RWPE1 (cell line): ENCODE measurements at places on chromosomes 1 and 21.

DNA sequence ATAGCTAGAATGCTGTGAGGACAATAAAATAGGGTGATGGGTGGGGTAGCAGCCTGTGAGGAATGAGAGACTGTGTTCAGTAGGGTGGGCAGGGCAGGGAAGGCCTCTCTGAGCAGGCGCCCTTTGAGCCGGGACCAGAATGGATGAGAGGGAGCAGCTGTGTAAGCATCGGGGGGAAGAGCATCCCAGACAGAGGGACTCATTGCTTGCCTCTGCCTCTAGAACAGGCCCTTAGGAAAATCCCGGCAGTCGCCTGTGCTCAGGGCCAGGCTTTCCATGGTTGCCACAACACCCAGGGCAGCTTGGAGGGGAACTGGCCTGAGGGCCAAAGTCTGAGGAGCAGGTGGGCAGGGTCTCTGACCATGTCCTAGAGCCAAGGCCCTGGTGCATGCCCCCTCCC lies 774 bp downstream of the SLC2A7 start:
- DNase-seq = no peak

DNA sequence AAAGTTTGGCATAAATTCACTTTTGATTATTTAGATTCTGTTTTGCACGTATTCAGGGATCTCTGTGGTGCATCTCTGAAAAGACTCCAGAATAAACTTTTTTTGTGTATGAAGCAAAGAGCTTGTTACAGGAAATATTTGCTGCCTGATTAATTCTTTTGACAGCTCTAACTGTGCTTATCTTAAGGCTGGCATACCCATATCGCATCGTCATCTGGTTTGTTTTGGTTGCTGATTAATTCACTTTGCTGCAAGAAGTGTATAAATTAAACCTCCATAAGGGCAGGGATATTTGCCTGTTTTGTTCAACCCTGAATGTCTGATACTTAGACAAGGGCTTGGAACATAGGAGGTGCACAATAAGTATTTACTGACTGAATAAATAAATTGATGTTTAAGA lies 17.5 kb upstream of the DUSP10 start:
- DNase-seq = no peak

DNA sequence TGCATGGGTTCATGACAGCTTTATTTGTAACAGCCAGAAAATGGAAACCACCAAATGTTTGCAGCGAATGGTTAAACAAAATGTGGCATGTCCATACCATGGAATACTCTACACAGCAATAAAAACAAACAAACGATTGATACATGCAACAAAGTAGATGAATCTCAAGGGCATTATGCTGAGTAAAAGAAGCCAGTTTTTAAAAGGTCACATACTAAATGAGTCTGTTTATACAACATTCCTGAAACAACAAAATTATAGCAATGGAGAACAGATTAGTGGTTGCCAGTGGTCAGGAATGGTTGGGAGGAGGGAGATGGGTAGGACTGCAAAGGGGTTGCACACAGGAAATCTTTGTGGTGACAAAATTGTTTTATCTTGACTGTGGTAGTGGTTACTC lies 202.4 kb upstream of the UBE2U start:
- no peak for DNase-seq

DNA sequence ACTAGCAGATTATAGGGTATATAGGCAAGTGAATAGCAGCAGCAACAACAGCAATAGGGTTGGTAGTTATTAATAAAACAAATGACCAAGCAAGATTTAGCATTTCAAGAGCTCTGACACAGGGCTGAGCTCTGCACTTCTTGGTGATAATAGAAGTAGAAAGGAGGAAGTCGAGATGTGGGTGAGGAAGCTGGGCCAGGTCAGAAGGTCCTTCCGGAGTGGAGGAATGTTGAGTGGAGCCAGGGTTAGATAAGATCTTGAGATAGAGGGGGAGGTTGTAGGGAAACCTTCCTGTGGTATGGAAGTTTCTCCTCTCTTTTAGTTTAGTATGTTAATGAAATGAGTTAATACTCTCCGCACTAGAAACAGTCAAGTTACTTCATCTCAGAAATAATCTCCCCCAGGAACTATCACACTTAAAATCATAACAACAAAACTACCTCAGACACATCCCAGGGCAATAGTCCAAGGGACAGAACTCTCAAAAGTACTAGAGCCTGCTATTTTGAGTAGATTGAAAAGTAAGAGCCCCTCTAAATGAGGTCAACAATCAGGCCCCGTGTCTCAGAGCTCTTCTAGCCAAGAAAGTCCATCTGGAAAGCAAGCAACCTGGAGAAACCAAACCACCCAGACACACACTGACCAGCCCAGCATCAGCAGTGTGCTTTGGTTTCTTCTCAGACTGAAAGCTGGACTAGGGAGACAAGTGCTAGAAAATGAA lies 45.4 kb upstream of the ATP1B1 start:
- DNase-seq = no peak

- DNase-seq = no peak
Observed at GRCh38 chr21:44771896-44772525, 29.6 kb downstream of the UBE2G2 start.

GRCh38 chr1:15454256-15454655 lies 2.3 kb upstream of the CELA2A start:
- no peak for DNase-seq

- no peak for DNase-seq
Observed at GRCh38 chr1:109216662-109217061, 2.9 kb downstream of the SARS1 start.

DNA sequence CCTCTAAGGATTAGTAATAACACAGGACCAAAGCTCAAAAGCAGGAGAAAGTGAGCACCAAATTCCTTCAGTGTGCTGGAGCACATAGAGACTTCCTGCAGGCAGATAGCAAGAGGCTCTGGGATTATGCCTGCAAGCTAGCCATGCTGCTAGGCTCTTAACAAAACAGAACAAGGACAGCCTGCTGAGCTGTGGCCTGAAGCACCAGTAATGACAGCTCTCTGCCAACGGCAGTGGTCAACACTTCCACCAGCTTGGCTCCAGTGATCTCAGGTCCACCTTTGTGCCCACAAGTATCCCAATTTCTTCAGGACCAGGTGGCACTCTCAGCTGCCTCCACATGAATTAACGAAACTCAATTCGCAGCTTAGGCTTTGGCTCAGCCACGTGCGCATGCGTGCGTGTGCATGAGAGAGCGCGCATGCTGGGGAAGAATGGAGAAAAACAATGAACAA lies 64.2 kb downstream of the SLC45A1 start:
- DNase-seq = no peak

- no peak for DNase-seq
Observed at GRCh38 chr1:107352850-107353249, 212.0 kb downstream of the NTNG1 start.

DNA sequence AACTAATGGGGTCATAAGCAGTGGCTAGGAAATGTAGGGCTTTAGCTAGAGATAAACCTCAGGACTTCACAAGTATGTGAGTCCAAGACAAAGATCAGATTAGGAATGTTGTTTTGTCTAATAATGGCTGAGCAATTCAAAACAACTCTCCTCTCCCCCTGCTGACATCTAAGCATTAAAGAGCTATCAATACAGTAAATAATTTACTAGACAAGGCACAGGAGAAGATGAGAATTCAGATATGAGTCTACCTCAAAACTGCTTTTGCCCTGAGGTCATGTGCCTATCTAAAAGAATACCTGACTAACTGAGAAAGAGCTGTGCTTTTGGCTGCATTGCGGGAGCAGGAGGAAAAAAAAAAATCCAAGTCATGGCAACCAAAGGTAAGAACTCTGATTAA lies 86.8 kb downstream of the SPATA17 start:
- DNase-seq = no peak

DNA sequence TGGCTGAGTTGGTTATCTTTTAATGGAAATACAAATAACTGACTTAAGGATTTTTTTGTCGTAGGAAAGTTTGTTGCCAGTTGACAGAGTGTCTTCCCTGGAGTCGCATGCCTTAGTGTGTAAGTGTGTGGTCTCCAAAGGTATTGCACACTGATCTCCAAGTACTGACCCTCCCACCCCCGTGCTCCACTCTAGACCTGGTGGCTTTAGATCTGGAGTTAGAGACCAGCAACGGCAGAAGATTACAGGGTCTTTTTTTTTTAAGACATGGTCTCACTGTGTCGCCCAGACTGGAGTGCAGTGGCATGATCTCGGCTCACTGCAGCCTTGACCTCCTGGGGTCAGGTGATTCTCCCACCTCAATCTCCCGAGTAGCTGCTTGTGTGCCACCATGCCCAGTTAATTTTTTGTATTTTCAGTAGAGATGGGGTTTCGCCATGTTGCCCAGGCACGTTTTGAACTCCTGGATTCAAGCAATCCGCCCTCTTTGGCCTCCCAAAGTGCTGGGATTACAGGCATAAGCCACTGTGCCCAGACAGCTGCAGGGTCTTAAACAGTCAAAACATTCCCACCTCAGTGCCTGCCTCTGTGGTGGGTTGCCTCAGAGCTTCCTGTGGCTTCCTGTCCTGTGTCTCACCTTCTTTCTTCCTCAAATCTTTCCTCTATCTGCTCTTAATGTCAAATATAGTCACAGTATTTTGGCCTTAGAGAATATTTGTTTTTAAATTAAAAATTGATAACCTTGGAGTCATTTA lies 6.9 kb downstream of the TRAPPC10 start:
- DNase-seq = no peak

DNA sequence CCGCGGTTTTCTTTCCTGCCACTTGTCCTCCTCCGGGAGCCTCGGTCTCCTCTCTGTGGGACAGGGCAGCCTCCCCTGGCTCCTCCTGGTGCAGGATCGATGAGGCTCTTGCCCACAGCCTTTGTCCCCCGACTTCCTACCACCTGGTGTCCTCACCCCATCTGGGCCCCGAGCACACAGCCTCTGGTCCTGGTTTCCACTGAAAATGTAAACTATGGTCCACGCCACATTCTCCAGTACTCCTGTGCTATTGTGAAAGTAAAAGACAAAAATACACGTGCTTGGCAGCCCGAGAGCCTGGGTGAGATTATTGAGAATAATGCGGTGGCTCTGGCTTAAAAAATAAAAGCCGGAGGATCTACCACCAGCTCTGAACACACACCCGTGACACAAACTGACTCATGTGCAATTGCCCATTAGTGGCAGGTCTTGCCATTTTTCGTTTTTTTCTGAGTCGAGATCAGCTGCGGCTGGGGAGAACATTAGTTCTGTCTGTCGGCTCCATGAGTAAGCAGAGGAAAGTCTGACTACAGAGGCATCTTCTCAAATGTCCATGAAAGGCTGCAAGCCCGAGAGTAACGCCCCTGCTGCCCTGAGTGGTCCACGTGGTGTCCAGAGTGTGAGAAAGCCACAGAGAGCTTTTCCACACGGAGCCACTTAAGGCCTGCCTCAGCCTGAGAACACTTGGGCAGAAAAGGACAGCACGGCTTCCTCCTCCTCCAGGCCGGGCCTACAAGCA lies 5.7 kb upstream of the COL6A2 start:
- no peak for DNase-seq

GRCh38 chr1:233859446-233859845 lies 45.0 kb upstream of the SLC35F3 start:
- DNase-seq = no peak

DNA sequence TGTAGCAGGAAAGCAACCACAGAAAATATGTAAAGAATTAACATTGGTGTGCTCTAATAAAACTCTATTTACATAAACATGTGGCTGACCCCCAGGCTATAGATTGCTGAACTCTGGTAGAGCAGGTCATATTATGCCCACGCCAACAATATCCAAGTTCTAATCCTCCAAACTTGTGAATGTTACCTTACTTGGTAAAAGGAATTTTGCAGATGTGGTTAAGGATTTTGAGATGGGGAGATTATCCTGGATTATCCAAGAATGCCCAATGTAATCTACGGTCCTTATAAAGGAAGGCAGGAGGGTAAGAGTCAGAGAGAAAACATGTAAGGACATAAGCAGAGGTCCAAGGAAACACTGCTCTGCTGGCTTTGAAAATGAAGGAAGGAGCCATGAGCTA lies 201.0 kb downstream of the USH2A start:
- no peak for DNase-seq

DNA sequence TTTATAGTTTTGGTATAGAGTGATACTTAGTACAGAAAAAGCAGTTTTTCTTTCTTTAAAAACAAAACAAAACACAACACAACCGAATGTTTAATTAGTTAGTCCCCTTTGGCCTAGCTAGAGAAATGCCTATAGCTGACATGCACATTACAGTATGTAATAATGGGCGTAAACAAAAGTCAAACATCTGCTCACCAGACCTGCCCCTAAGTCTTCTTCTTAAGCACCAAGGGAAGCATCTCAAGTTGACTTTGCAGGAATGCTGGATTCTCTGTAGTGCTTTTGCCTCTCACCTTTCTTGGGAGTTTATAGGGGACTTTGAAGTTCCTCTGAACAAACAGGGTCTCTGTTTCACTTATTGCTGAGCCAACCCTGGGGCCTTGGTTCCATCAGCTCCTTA lies 143.7 kb downstream of the TM2D1 start:
- DNase-seq = no peak

GRCh38 chr1:35577071-35577998 lies 4.2 kb downstream of the TFAP2E start:
- no peak for DNase-seq

GRCh38 chr1:213998785-213999184 lies 11.0 kb downstream of the PROX1 start:
- DNase-seq = no peak

GRCh38 chr1:178749581-178750166 lies 24.6 kb downstream of the RALGPS2 start:
- DNase-seq = no peak

DNA sequence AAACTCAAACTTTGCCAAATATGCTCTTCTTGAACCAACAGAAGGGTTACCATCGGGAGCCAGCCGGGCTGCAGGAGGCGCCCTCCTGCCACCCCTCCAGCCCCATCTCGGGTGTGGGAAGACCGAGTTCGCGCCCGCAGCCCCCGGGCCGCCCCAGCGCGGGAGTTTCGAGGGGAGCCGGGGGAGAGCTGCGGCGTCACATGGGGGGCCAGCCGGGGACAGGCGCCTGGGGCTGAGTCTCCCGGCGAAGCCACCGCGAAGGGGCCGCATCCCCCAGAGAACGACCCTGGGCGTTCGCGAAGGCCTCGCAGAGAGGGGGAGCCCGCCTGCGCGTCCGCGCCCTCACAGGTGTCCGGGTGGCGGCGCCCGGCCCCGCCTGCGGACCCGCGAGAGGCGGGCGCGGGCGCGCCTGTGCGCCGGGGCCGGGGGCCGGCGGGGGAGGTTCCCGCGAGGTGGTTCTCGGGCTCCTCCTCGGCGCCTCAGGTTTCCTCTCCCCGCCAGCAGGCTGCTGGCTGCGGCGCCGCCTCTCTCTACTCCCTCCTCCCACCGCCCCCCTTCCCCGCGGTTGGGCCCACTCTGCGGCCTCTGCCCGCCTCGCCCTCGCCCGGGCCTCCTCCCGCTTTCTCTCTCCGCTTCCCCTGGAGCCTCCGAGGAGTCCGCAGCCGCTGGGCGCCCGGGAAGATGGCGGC lies at the start of gene RAVER2:
TSS of gene RAVER2 (plus strand) at position 584 of the 689 bp plus-strand sequence. CDS start at position 682, 98 bp downstream.
- peak; percentile 58 for DNase-seq
